Stimulated activated CD4-positive, alpha-beta T cell treated with anti-CD3 and anti-CD28 coated beads, Interleukin-12 subunit alpha, Interleukin-12 subunit beta, amount 100 ng/mL, for 4 hours (primary cell): ENCODE measurements at places on chromosomes 7 and 10.

- DNase-seq = no peak
These were observed 7.0 kb downstream of the FBH1 start for GRCh38 chr10:5897053-5897340.

- DNase-seq = no peak
These were observed 92.1 kb downstream of the BTRC start for GRCh38 chr10:101446071-101446470.

DNA sequence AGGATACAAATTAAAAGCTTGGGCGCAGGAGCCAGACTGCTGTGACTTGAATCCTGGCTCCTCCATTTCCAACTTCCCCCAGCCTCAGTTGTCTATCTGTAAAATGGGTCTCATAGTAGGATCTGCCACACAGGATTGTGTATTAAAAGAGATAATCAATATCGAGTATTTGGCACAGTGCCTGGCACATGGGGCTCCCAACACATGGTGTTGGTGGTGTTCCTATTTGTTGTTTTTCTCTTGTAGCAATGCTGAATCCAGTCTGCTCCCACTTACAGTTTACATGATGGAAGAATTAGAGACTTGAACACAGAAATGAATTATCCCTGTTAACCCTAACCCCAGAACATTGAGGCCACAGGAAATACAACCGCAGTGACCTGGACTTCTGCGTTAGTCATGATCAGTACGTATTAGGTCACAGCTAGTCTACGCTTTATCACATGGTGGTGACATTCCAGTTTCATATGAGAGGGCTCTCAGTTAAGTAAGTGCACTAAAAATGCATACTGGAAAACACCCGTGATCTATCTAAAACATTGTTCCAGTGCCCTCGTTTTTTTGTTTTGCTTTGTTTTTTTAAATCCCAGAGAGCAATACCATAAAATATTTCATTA is 169.5 kb upstream of the KLF14 start:
- DNase-seq = no peak

DNA sequence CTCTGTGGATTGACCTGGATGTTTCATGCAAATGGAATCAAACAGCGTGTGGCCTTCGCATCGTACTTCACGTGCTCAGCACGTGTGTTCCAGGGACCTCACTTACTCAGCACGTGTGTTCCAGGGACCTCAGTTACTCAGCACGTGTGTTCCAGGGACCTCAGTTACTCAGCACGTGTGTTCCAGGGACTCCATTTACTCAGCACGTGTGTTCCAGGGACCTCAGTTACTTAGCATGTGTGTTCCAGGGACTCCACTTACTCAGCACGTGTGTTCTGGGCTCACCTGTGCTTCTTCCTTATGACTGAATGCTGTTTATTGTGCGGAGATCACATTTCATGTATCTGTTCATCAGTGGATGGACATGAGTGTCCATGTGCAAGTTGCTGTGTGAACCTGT is 22.0 kb downstream of the INPP5A start:
- DNase-seq = no peak

GRCh38 chr7:76064208-76064970 is 16.5 kb downstream of the MDH2 start:
- DNase-seq = no peak

GRCh38 chr7:1028775-1029636 is 15.3 kb upstream of the GPR146 start:
- DNase-seq = peak; percentile 54

DNA sequence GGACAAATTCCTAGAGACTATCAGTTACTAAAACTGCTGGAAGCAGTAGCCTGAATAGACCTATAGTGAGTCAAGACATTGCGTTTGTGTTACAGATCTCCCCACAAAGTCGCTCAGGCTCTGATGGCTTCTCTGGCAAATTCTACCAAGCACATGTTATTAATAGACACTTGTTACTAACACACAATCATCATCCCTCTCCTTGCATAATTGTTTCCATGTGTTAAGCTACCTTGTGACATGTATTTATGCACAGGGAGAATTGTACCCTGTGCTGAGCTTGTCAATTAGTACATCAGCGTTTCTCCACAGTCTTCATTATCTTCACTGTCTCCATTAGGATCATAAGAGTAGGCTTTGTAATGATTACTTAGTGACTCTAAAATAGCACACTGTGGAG is 31.2 kb downstream of the DYNC2I1 start:
- DNase-seq = no peak

DNA sequence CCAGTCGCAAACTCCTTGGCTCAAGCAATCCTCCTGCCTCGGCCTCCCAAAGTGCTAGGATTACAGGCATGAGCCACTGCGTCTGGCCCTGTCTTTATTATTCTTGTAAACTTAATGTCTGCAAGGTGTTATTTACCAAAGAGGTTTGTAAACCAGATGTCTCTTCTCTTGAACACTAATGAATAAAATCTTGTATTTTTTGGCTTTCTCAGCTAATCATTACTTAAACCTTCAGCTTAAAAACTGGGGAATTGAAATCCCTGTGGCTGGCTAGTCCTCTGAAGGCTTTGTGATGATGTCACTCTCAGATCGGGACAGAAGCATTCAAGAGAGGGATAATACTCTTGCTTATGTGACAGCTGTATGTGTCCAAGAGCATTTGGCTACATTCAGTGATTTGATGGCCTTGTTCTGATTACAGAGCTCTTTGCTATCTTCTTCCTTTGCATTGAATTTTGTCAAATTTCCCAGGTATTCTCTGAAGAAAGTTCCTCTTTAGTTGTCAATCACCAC is 130.3 kb downstream of the BICC1 start:
- no peak for DNase-seq

DNA sequence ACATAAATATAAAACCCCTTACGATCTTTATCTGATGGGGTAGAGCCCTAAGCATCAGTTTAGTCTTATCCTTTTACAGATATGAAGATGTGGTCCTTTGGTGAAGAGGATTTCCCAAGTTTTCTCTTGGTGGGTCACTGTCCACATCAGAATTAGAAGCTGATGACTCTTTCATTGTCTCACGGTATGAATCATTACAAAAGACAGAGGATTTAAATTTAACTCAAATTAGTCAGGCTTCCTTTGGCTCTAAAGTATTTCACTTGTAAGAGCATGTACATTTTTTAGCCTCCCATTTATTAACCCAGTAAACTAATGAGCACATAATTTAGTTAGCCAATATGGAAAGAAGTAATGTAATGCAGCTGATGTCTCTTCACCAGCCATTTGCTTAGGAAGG is 49.9 kb upstream of the TMEM26 start:
- DNase-seq = no peak

DNA sequence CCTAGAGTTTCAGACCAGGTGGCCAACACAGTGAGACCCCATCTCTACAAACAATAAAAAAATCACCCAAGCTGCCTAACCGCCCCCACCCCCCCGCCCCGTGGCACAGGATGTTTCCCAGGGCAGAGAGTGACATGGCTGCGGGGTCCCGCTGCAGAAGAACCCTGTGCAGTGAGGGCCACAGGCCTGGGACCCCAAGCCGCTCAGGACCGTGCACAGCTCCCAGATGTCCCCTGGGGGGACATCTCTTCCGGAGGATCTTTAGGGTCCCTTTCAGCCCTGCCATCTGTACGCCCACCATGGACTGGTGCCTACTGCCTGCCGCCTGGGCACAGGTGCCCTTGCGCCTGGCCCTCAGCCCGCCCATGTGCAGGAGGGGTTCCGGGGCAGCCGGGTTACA is 373.6 kb downstream of the DNAJB6 start:
- DNase-seq = no peak

GRCh38 chr7:26006426-26006825 is 145.6 kb upstream of the NFE2L3 start:
- DNase-seq = no peak

- DNase-seq = peak; percentile 61
These were observed 23.6 kb downstream of the ST8SIA6 start for GRCh38 chr10:17430647-17431355.
